Activated CD8-positive, alpha-beta T cell treated with anti-CD3 and anti-CD28 coated beads for 36 hours (primary cell): ENCODE measurements at places on chromosomes 13 and 19.
A peak's percentile ranks its signal among the peaks of the same experiment; 100 is the strongest.

DNA sequence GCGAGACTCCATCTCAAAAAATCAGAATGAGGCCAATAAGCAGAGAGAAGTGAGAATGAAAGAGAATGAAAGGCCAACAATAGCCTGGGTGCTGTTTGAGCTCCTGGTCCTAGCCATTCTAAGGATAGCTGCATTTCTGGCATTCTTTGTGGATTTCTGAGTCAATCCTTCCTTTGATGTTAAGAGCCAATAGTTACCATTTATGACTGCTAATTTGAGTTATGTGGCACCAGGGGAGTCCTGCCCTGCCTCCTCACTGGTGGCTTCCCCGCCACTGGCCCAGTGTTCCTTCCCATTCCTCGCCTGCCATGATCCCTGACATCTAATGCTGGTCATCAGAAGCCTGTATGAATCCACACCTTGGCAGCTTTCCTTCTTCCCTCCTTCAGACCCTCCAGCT lies 991.2 kb downstream of the UQCRFS1 start:
- no peak for DNase-seq

DNA sequence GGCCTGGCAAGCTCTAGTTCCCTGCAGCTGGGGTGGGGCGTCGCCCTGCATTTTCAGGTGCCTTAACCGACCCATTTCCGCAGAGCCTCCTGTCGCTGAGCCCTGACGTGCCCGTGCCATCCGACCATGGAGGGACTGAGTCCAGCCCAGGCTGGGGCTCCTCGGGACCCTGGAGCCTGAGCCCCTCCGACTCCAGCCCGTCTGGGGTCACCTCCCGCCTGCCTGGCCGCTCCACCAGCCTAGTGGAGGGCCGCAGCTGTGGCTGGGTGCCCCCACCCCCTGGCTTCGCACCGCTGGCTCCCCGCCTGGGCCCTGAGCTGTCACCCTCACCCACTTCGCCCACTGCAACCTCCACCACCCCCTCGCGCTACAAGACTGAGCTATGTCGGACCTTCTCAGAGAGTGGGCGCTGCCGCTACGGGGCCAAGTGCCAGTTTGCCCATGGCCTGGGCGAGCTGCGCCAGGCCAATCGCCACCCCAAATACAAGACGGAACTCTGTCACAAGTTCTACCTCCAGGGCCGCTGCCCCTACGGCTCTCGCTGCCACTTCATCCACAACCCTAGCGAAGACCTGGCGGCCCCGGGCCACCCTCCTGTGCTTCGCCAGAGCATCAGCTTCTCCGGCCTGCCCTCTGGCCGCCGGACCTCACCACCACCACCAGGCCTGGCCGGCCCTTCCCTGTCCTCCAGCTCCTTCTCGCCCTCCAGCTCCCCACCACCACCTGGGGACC lies 1.2 kb downstream of the ZFP36 start:
- peak; percentile 83 for DNase-seq

DNA sequence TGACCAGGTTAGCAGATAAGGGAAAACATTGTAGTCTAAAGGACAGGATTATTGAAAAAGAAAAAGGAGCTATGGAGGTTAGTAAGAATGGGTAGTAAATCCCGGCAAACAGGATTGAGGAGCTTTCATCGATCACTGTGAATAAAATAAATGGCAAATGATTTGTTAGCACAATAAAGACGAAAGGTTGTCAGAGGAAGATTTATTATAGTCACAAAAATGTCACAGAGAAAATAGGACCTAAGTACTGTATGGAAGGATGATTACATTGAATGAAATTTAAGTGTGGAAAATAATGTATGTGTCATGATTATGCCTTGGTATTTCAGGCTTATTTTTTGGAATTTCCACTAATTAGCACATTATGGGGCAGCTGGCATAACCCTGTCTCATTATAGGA lies 519.2 kb upstream of the SLITRK6 start:
- DNase-seq = no peak

DNA sequence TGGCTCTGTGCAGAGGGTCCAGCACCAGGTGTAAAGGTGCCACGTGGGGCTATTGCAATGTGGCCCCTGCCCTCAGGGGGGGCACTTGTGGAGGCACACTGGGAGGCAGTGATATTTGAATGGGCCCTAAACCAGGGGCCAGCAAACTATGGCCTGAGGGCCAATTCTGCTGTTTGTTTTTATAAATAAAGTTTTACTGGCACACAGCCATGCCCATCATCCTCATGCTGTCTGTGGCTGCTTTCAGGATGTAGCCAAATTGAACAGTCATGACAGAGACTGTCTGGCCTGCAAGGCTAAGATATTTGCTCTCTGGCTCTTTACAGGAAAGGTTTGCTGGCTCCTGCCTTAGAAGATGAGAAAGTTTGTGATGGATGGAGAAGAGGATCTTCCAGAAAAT lies 33.9 kb upstream of the RANBP3 start:
- no peak for DNase-seq

DNA sequence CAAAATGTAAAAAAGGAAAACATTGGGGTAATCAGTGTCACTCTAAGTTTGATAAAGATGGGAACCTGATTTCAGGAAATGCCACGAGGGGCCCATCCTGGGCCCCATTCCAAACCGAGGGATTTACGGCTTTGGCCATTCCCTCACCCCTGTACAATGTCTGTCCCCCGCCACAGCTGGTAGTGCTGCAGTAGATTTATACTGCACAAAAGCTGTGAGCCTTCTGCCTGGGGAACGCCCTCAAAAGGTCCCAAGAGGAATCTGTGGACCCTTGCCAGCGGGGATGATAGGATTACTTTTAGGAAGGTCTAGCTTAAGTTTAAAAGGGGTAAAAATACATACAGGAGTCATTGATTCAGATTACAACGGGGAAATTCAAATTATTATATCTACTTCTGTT lies 173.4 kb upstream of the SGCG start:
- no peak for DNase-seq

DNA sequence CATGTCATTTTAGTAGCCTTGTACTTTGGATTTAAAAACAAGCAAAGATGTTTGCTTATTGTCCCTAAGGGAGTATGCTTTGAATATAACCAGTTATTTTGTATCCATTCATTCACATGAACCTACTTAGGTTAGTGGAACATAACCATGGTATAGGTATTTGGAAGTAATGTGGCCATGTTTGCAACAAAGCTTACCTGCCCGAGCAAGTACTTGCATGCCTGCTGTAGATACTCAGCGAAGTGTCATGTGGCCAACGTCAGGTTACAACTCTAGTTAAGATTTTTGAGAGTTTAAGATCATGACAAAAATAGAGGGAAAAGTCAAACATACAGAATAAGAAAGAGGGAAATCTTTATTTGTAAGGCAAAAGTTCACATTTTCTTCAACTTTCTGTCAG lies 57.2 kb downstream of the COG6 start:
- DNase-seq = no peak

DNA sequence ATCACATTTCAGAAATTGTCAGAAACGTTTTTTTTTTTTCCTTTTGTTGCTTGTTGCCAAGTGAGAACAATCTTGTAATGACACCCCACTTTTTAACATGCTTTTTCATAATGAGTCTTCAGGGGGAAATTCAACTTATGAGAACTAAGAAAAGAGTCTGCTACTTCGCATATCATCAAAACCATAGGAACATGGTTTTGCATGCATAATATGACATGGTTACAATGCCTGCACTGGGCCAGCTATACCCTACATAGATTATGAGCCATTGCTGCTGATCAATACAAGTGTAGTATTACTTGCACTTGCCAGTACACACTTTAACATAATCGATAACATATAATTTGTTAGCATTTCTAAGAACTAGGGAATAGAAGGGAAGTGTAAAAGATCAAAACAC lies 191.0 kb upstream of the NBEA start:
- DNase-seq = no peak

GRCh38 chr19:1045247-1045603 lies 5.3 kb downstream of the ABCA7 start:
- DNase-seq = peak; percentile 90

- no peak for DNase-seq
Measured at GRCh38 chr19:34504273-34504808, 22.8 kb downstream of the WTIP start.

GRCh38 chr13:109370496-109370895 lies 415.9 kb downstream of the IRS2 start:
- DNase-seq = no peak

DNA sequence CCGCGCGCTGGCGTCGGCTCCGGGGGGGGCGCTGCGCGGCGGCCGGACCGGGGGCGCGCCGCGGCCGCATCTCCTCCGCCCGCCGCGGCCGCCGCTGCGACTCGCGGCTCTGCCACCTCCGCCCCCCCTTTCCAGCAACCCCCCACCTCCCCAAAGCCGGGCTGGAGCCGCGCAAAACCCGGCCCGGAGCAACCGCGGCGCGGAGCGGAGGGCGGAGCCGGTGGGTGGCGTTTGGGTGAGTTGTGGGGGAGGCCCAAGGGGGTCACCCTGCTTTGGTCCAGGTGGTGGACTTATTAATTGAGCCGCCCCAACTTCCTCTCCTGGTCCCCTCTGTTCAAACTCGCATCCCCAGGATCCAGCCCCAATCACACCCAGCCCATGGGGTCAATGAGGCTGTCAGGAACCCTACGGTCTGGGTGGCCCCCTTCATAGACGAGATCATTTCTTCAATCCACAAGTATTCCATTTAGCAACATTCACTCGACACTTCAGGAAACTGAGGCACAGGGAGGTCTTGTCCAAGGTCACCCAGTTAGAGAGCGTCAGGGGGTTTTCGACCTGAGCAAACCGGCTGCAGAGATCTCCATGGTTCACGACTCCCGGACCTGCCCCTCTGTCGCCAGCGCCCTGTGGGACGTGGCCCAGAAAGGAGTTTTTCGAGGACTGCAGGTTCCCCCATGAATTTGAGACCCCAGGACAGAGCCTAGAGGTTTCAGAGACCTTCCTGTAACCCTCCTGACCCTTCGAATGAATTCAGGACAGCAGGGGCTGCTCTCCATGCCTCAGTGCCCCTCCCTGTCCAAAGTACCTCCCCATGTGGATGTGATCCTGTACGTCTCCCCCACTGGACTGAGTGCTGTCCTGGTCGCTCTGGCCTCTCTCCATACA lies 22.4 kb upstream of the SEMA6B start:
- DNase-seq = peak; percentile 30

DNA sequence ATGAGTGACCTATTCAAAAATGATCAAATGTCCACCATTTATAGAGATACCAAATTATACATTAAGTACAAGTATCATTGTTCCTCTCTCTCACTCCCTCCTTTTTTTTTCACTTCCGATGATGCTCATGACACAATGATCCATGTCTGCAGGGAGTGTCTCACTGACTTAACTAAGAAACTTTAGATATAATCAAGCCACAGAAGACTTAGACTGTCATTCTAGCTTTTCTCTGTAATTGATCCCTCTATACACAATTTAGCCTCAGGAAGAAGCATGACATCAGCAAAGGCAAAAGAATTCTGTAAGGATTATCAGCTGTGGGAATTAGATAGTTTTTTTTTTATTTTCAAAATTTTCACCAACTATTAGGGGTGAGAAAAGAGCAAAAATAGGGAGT lies 734.9 kb upstream of the PCDH9 start:
- no peak for DNase-seq

DNA sequence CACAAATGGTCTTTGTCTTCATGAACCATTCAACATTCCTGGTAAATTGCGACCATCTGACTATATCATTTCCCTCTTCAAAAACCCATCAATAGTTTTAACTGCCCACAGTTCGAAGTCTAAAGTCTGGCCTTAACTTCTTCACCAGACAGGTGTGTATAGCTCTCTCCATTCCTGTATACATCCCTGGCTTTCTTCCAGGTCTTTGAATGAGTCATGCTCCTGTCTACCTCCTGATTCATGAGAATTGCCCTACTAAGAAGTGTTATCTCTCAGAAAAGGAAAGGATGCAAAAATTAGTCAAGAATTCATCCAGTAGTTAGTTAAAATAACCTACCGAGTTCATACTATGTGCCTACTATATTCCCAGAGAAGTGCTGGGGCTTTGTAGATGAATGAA lies 225.0 kb downstream of the TBC1D4 start:
- no peak for DNase-seq

GRCh38 chr13:76016799-76017400 lies 380.8 kb downstream of the LMO7 start:
- peak; percentile 49 for DNase-seq

DNA sequence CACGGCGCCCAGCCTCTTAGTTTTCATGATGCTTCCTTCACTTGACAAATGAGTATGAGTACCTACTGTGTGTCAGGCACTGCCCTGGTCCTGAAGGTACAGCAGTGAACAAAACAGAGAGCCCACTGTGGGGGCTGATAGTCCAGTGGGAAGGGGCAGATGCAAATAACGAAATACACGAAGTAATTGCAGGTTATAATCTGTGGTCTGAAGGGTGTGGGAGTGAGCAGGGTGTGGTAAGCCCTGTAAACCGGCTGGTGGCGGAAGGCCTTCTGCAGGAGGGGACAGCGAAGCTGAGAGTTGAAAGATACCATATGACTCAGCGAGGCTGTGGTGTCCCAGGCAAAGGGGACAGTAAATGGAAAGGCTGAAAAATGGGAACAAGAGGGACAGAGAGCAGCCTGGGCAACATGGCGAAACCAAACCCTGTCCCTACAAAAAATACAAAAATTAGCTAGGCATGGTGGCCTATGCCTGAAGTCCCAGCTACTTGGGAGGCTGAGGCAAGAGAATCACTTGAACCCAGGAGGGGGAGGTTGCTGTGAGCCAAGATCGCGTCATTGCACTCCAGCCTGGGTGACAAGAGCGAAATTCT lies 60.5 kb downstream of the MAP4K1 start:
- DNase-seq = peak; percentile 64
